ENCODE measurements at places on chromosomes 5 and 9.

- DNase-seq, result no peak
Observed at GRCh38 chr5:67203701-67204074, 7.1 kb upstream of the CD180 start.

DNA sequence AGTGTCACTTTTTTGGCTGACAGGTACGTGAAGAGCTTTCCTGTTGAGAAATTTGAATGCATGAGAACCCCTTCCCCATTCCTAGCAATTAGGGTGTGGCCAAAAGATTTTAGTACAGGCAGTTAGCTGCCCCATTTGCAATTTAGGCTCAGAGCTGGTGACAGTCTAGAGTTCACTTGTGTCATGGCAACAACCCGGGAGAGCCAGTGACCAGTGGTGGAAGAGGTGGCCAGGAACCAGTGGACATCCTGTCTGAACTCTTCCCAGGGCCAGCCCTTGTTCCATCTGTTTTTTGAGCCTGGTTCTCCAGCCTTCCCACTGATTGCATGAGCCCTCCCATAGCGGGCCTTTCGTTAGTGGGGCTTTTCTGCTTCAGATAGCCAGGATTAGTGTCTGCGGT is 2.5 kb upstream of the NEUROG1 start:
- DNase-seq, result no peak

- DNase-seq, result no peak
Observed at GRCh38 chr9:1538301-1538700, 476.8 kb upstream of the SMARCA2 start.

DNA sequence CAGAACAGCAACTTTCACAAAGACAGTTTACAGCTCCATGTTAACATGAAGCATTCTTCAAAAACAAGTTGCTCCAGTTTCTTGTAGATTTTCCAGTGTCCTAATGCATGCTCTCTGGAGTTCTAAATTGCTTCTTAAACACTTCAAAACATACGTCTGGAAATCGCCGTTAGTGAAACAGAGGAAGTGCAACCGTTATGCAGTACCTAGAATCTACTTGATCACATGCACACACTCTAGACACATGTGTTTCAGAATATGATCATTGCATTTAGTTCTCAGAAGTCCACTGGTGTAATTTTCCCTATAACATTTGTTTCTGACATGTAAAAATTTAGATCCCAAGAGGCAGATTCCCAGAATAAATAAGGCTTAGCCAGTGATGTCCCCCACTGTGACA is 41.1 kb upstream of the RUFY1 start:
- no peak for DNase-seq

DNA sequence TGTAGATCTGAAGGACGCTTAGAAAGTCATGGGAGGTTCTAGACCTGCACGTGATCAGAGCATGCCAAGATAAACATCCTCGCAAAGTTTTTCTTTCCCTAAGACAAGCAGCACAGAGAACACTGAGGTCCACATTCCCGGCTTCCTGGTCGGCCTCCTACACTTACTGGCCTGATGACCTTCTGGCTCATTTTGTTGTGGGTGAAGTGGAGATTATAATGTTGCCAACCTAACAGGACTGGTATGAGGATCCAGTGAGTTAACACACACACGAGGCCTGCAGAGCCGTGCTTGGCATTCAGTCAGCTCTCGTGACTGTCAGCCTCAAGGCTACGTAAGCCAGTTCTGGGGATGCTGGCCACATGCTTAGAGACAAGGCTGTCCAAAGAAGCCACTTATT is 186.0 kb downstream of the TENT4A start:
- no peak for DNase-seq

- no peak for DNase-seq
Observed at GRCh38 chr9:89543621-89544278, 45.8 kb upstream of the SEMA4D start.

DNA sequence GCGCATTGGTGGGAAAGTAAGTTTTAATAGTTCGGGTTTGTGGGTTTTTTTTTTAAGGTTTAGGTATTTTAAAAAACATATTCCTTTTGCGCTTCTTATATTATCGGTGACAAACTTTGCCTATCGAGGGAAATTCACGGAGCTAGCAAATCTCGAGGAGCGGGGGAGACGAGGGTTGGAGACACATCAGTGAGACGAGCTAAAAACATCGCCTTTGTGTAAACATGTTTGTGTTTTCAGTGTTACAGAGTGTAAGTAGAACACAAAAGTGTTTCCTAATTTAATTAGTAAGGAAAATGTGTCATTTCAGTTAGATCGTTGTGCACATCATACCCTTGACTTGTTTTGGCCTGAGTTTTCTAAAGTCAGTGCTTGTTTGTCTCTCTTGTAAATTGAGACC is 945 bp downstream of the BTF3 start:
- no peak for DNase-seq

DNA sequence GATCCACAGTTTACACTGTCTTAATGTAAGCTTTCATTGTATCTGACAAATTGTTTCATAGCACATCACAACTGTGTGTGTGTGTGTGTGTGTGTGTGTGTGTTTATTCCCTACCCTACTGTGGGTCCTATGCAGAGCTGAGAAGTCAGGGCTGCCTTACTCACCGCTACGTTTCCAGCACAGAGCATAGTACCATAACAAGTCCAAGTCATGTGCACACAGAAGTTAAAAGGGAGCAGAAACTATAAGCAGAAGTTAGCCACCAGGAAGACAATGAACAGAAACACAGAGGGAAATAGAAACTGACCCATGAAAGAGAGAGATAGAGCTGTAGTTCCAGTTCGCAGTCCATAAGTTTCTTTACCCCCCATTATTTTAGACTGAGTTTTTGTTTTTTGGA is 38.2 kb upstream of the DMXL1 start:
- DNase-seq, result peak; percentile 81

DNA sequence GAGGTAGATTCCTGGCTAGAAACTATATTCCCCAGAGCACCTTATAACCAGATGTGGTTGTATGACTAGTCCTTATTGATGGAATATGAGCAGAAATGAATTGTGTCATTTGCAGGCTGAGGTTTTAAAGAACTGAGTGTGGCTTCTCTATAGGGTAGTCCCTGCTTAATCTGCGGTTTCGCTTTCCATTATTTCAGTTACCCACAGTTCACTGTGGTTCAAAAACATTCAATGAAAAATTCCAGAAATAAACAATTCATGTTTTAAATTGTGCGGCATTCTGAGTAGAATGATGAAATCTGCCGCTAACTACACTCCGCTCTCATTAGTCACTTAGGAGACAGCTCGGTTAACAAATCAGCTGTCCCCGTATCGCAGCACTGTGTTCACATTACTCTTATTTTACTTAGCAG is 65.1 kb downstream of the ANKRD55 start:
- DNase-seq, result peak; percentile 93

DNA sequence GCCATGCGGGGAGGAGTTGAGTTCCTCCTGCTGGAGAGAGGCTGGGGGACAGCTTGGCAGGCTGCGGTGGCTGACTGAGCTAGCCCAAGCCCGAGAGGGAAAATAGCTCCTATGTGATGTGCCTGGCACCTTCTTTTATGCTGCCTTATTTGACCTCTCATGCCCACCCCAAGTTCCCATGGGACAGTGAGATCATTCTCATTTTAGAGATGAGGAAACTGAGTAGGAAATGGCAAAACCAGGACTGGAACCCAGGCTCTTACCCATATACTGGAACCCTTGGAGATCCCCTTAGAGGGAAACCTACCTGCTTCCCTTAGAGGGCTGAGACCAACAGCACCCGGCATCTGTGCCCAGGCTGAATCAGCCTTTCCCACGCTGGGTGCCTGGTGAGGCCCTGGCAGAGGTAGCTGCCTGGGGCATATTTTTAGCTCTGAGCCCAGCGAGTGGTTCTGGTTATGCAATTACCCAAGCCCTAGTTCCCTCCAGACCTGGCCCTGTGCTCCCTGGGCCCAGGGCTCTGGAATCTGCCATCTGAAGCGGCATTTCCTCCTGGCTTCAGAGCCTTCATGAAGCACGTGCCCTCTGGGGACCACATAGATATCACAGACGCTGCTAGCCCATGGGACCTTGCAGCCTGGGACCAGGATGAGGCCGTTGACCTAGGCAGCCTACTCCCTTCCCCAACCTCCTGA is 23.6 kb downstream of the COL27A1 start:
- no peak for DNase-seq

- peak; percentile 38 for DNase-seq
Observed at GRCh38 chr9:96219026-96219899, 82.7 kb downstream of the HSD17B3 start.

GRCh38 chr9:130682421-130683121 is 11.0 kb upstream of the EXOSC2 start:
- peak; percentile 70 for DNase-seq

- DNase-seq, result no peak
Observed at GRCh38 chr9:132671620-132672412, 1.6 kb downstream of the GTF3C4 start.

DNA sequence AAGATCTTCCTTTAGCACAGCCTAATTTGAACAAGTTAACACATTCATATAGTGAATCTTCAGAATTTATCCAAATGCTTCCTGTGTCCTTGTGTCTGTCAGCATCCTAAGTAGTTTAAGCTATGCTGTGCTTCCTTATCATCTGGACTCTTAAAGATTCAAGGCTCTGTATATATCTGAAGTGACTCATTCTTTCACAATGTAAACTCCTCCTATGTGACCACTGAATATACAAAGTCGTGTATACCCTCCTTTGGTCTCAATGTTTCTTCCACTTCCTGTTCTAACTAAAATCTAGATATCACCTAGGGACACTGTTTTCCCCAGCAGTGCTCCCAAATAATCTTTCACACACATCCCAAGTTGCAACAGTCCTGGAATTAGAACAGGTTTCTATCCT is 935.7 kb upstream of the NUDT12 start:
- no peak for DNase-seq

GRCh38 chr5:155978850-155979249 is 348.1 kb upstream of the SGCD start:
- no peak for DNase-seq

GRCh38 chr5:138331449-138332368 is at the start of gene CDC25C:
CDC25C (minus strand) TSS chr5:138331804; CDS start chr5:138331180, 624 bp downstream.
- peak; percentile 99 for DNase-seq

GRCh38 chr9:136653323-136654079 is 9.2 kb upstream of the EGFL7 start:
- DNase-seq, result no peak

Measured in inflammatory macrophage treated with lipopolysaccharide for 1 hour (primary cell).